ENCODE measurements at places on chromosomes 7 and 10. TPM values are rescaled to one million over a fixed set of nuclear protein-coding genes. Genes with fewer than 3 reads are reported as not detected.

DNA sequence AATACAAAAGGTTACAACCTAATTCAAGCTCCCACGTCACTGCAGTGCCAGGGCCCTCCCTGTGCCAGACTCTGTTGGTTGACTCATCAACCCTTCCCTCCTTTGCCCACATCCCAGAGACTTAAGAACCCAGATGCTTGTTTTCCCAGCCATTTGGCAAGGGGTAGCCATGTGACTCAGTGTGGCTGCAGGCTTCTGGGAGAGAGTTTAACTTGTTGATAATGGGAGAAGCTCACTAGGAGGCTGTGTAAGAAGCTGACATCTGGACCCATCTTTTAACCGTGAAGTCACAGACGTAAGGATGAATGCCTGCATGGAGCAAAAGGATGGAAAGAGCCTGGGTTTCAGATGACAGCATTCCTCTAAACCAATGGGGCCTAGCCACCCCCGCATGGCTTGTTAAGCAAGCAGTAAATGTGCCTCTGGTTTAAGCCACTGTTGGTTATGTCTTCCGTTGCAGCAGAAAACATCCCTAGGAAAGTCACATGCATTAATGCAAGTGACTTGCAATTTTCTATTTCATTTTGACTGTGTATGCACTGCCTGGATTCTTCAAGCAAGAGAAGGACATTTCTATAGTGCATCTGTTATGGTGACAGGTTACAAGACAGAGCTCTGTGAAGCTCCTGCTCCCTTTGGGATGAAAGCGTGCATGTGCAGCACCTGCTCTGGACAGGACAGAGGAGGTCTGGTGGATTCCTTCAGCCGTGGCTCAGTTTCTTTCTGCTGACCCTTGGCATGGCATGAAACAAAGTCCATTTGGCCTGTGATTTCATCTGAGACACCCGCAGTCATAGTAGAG lies 57.5 kb upstream of the CREB5 start:
- no peak for DNase-seq

DNA sequence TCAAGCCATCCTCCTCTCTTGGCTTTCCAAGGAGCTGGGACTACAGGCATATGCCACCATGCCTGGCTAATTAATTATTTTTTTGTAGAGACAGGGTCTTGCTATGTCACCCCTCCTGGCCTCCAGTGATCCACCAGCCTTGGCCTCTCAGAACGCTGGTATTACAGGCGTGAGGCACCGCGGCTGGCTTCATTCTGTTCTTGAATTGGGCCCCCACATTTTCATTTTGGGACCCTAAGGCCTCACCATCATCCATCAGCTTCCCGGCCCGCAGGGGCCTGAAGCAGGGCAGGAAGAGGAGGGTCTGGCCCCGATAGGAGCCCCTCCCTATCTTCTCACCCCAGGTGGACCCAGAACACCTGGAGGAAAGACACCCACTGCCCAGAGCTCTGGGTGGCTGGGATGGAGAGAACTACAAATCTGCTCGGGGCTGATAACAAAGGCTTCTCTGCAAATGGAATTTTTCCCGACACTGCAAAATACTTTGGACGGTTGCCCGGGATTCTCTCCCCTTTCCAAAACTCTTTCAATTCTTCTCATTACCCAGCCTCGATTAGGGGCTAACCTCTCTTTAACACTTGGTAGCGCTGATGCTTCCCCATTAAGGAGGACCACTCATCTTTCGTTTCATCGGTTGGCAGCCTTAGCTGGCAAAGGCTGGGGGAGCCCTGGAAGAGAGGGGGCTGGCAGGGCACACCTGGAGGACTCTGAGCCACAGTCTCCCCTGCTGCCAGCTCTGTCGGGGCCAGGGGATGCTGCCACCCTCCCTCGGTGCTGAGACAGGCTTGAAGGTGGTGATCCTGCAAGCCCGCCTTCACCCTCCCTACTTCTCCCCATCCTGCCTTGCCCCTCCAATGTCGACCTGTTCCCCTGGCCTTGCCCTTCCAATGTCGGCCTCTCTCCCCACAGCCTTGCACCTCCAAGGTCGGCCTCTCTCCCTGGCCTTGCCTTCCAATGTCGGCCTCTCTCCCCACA lies 81.0 kb upstream of the GNA12 start:
- no peak for DNase-seq

Gene FAM25C
- not detected for total RNA-seq

Gene SEMA3D
- 0.36 TPM for total RNA-seq

DNA sequence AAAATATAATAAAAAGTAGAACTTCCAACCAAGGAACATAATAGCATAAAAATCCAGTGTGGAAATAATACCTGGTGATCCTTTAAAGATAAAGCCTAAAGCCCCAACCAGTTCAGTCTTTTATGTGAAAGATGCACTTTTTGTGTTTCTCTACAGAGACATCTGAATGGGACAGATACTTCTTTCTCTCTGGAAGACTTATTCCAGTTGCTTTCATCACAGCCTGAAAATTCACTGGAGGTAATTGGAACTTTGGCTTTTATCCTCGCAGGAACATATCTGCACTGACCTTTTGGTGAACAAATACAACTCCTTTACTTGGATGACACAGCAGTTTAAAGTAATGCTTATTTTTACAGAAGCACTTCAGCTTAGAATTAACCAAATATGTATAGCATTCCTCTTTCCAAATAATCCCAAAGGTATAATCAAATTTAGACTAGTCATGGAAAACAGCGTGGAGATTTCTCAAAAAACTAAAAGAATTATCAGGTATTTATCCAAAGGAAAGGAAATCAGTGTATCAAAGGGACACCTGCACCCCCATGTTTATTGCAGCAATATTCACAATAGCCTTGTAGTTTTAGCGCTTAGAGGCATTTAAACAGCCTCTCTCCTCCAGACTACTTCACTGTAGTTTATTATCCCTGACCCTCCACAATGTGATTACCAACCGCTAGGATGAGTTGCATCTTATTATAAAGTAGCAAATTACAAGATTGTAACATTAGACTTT lies 16.8 kb downstream of the HNRNPA2B1 start:
- no peak for DNase-seq

Gene MBL2
- total RNA-seq = not detected

DNA sequence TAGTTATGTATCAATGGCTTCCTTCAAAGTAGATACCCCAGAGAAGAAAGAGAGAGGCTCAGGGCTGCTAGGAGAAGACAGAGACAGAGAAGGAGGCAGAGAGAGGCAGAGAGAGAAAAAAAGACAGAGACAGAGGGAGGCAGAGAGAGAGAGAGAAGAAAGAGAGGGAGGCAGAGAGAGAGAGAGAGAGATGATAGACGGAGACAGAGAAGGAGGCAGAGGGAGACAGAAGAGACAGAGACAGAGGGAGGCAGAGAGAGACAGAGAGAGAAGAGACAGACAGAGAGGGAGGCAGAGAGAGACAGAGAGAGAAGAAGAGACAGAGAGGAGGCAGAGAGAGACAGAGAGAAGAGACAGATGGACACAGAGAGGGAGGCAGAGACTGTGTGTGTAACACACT lies 187.9 kb downstream of the DNAJB6 start:
- no peak for DNase-seq

Gene CYP2E1
- 2.1 TPM for total RNA-seq

Data from B cell (primary cell).